ENCODE measurements at places on chromosomes 7 and 10. TPM values are rescaled to one million over a fixed set of nuclear protein-coding genes. Genes with fewer than 3 reads are reported as not detected.

GRCh38 chr10:90960355-90960814 lies 39.5 kb upstream of the ANKRD1 start:
- no peaks in the 10 kb centered on the region for H3K27me3 ChIP-seq
- no peak overlapping the region for H3K4me3 ChIP-seq
- H3K27ac ChIP-seq = no peak overlapping the region

C10orf53 gene
- not detected for total RNA-seq

GPR37 gene
- 0.52 TPM for total RNA-seq

IFRD1 gene
- 23.2 TPM for total RNA-seq

DNA sequence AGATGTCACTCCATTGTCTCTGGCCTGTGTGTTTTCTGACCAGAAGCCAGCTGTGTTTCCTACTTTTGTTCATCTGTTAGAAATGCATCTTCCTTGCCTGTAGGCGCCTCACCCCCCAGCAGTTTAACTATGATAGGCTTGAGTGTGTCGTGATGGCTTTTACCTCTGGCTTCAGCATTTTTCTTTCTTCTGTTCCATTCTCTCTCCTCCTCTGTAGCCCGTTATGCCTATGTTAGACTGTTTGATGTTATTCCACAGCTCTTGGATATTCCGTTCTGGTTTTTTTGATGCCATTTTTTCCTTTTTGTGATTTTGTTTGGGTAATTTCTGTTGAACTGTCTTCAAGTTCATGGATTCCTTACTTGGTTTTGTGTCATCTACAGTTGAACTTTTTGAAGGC lies 17.9 kb downstream of the MMP21 start:
- H3K27ac ChIP-seq = no peak overlapping the region
- no peak for DNase-seq
- no peak overlapping the region for H3K4me3 ChIP-seq
